ENCODE measurements at places on chromosomes 6 and 20.
A peak's percentile ranks its signal among the peaks of the same experiment; 100 is the strongest.

DNA sequence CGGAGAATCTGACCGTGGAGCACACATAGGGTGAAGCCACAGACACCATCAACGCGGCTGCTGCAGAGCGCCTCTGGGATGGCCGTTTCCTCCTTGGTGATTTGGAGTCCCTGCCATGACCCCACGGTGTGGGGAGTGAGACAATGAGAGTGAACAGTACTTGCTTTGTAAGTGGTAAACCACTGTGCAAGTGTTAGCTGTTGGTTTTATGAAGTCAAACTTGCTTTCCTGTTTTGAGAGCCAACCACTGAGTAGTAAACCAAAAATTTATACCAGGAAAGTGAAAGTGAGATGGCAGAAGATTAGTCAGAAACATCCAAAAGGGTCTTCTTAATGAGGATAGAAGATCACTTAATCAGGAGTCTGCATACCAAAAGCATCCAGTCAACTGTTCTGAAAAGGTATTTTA is 160.7 kb downstream of the FOXC1 start:
- DNase-seq: no peak

DNA sequence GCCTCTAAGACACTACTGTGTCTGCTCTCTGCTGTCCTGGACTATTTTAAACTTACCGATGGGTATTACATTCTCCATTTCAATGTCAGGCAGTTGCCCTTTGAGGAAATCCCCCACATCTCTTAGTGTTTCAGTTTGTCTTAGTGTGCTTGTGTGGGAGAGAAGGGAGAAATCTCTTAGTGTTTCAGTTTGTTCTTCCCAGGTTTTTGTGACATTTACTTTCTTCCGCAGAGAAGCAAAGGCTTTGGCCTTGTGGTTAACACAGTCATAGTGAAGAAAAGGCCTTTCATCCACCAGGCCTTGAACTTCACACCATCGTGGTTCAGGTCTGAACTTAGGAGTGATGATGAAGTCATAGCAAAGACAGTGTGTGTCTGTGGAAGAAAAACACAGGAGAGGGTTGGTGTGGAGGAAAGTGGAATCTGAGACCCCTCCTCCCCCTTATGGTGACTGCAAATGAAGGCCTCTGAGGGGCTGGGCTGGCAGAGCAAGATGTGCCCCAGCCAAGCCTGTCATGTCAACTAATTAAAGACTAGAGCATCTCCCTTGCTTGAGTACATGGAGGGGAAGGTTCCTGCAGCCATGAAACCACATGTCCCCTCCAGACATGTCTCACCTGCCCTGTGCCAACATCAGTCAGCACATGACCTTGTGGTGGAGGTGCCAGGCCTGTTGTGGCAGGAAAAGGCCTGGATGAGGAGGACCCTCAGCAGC is 23.9 kb downstream of the RAET1L start:
- DNase-seq: no peak

DNA sequence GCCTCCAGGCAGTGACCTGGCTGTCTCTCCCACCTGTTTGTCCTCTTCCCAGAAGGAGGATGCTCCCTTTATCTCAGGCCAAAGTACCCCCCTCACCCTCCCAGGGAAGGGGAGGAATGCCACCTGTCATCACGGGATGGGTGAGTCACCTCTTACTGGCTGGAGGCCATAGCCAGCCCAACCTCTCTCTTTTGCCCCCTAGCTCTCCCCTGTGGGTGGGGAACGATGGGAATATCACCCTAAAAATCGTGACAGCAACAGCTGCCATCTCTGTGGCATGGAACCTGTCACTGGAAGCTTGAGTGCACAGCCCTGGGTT is 137.5 kb upstream of the PTPN1 start:
- no peak for DNase-seq

GRCh38 chr6:9405825-9406224 is 970.5 kb upstream of the SLC35B3 start:
- DNase-seq: no peak

GRCh38 chr6:104266922-104267321 is 592.8 kb downstream of the HACE1 start:
- DNase-seq: no peak

DNA sequence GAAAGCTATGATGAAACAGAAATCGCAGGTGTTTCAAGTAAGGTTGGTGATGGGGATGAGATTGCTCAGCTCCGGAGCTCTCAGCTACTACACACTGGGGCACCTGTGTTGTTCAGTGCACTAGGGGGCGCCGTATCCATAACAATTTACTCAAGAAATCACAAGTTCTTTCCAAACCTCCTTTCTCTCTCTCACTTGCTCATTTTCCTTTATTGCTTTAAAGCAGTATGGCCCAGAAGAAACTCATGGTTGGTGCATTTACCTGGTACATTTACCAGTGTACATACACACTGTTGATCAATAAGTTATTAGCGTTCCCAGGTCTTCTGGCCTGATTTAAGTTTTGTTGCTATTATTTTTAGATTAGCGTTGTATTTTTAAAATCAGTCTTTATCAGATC is 235.2 kb upstream of the TAB2 start:
- DNase-seq: peak; percentile 42

DNA sequence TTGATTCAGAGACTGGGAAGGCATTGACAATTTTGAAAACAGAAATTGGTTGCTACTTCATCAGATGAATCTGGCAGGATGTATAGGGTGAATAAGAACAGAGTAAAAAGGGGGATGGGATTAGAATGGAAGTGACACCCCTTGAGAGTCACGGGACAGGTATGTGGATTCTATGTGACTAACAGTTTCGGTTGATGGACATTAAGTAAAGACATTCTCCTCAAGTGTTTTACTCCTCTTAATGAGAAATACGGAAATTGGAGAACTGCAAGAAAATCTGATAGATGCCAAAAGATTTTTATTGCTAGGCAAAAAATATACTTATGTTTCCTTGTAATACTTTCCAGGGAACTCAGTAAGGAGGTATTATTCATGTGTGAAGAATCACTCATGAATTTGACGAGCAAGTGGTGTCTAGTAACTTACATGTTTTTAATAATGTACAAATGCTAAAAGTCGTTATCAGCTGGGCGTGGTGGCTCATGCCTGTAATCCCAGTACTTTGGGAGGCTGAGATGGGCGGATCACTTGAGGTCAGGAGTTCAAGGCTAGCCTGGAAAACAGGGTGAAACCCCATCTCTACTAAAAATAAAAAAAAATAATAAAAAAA is 135.8 kb downstream of the KIF16B start:
- DNase-seq: no peak

DNA sequence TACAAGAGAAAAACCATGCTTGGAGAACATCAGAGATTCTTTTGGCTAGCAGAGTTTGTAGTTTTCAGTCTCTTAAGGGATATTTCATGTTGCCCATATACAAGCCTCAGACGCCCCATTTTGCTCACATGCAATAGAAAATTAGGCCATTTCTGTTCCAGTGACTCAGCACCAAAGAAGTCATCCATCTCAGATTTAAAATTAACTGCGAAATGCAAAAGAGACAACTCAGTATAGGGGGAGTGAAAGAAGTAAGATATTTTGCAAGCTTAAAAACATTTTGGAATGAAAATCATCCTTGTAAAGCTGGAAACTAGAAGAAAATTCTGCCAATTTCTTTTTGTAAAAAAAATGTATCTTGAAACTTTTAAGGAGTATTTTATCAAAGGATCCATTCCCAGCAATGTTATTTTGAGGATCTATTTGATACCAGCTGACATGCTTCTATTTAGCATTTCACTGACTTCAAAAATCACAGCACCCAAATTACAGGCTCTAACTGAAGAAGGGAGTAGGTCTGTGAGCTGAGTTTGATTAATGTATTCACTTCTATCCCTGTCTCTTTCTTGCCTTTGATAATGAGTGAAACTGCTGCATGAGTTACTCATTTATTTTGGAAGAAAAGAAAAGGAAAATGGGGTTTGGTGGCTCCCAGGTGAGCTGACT is 223.7 kb upstream of the SULF2 start:
- DNase-seq: no peak

DNA sequence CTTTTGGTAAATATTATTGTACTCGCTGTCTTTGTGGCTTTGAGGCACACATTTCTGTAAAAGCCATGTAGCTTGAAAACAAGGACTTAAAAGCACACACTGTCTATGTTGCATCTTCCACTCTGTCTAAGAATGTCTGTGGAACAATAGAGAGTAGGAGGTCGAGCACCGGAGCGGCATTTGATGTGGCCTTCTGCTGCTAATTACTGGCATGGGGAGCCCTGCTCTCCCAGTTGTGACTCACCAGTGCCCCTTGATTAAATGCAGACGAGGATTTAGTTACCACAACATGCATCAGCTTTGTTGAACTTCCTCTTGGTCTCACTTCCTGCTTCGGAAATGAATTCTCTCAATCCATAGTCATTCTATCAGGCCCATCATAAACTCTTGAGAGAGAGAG is 680.7 kb upstream of the SLC35B3 start:
- DNase-seq: no peak

DNA sequence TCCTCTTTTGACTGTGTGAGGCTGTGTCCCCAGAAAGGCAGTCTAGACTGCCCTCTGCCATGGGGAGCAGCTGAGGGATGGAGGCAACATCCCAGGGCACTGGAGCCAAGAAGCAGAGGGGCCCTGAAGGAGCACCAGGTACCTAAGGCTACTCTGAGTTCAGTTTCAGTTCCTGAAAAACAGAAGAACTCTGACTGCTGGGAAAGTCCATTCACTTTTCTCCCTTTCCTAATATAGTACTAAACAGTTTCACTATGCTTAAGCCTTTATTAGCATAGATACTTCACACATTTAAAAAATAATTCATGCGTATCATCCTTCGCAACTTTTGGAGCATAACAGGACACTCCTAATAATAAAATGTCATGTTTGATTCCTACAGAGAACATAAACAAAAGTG is 130.0 kb downstream of the FOXC1 start:
- no peak for DNase-seq

DNA sequence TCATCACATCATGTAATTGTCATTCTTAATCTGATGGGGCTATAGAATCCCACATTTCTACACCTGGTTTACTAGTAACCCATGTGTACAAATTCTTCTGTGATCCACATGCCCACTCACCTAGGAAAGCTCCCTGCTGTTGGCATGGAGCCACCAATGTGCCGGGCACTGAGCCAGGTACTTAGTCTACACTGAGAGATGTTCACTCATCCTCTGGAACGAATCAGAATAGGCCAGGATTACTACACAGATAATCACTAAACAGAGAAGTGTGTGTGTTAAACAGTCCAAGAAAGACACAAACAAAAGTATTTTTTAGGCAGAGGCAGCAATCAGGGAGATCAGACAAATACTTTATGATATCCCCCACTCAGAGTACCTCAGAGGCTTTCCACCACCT is 193.2 kb upstream of the VGLL2 start:
- no peak for DNase-seq

- DNase-seq: no peak
Measured at GRCh38 chr6:147503587-147503986, 4.9 kb upstream of the SAMD5 start.

DNA sequence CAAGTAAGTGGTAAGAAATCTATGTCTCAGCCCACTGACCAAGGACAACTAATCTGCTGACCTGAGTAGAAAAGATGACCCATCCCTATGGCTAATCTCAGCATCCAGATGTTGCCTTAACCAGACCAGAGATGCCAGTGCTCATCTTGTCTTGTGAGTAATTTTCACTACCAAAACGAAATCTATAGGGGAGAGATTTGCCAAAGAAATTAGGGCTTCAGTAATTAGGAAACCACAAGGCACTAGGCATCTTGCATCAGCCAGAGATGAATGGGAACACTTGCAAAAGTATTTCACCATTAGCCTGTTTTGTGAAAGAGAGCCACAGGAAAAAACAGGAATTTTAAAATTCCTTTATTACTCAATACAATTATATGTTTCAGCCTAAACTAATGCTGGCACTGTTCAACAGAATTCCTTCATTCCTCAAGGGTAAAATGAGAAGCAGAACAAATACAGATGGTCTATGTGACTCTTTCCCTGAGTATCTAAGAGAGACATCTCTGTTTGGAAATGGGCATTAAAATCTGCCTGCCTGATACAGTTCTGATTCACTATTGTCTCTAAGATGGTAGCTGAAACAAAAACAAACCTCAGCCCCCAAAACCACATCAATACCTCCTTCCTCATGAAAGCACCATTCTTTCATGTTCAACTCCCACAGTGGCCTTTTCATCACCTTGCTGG is 87.8 kb downstream of the GMDS start:
- peak; percentile 68 for DNase-seq

- no peak for DNase-seq
Measured at GRCh38 chr6:45001663-45002062, 326.5 kb upstream of the RUNX2 start.

DNA sequence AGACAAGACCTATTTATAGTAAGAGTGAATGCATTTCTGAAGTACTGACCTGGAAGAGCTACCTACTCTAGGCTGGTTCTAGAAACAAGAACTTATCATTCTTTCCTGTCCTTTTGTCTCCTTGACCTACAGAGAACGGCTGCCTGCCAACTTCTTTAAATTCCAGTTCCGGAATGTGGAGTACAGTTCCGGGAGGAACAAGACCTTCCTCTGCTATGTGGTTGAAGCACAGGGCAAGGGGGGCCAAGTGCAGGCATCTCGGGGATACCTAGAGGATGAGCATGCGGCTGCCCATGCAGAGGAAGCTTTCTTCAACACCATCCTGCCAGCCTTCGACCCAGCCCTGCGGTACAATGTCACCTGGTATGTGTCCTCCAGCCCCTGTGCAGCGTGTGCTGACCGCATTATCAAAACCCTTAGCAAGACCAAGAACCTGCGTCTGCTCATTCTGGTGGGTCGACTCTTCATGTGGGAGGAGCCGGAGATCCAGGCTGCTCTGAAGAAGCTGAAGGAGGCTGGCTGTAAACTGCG is 8.3 kb downstream of the APOBEC2 start:
- DNase-seq: no peak

DNA sequence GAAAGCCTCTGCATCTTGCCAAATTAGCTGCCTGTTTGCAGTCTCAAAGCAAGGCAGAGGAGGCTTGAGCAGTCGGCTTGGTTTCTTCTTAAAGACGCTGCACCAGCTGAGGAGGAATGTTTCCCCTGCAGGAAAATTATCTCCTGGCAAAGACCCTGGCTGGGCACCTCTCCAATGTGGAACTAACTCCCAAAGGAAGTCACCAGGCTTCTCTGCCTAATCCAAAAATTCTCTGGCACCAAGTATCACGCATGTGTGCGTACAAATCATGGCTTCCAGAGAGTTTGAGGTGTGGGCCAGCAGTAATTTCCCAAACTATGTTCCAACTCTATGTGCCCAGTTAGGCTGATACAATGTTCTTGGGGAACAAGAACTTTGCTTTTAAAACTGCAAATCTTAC is 176.2 kb downstream of the KIF16B start:
- no peak for DNase-seq

All from foreskin melanocyte (primary cell).